ENCODE measurements at places on chromosomes 2 and 18.

GRCh38 chr2:179239195-179239594 lies 25.4 kb downstream of the SESTD1 start:
- DNase-seq = no peak

DNA sequence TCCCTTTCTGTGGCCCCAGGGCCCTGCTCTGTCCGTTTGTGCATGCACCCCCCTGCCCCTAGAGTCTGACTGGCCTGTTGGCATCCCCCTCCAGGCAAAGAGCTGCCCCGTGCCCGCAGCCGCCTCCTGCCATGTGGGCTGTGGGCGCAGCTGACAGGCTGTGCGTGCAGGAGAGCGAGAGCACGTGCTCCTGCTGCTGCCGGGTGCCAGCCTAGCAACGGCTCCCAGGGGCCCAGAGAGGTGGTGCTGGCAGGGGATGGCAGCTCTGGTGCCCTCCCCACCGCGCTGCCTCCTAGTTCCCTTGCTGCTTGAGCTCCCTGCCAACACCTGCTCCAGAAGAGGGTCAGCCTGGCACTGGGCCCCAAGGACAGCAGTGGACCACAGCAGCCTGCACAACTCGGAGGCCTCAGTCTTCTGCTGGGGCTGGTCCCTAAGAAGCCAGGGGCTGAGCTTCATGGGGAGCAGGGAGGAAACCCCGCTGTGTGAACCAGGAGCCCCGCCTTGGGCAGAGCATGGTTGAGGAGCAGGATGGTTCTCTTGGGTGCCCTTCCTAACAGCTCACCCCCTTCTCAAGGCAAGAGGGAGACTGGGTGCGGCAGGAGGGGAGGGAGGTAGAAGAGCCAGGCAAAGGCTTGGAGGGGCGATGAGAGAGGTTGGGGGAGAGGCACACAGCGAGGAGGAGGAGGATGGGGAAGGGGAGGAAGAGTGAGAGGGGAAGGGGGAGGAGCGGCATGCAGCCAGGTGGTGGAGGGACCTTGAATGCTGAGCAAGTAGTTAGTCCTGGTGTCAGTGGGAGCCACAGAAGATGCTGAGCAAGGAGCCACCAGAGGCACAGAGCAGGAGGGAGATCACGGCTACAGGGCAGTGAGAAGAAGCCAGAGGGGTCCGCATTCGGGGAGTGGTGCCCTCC lies 23.8 kb upstream of the PTMA start:
- DNase-seq = no peak

DNA sequence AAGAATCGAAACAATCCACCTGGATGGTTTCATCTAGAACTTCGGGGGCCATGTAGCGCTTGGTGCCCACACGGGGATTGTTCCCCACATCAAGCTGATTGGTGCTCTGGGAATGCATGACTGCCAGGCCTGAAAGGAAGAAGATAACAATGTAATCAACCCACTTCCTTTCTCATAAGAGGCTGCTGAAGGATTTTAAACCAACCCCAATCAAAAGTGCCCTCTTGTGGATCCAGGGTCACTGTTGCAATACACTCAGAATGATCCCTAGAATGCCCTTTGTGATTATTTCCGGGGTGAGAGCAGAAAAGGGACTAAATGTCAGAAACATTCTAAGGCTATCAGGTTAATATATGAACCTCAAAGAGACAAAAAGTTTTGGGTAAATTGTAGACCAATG lies 115.2 kb downstream of the ACVR1 start:
- no peak for DNase-seq

- DNase-seq = no peak
These were observed 89.8 kb upstream of the ACKR3 start for GRCh38 chr2:236479814-236480213.

- no peak for DNase-seq
These were observed 601.8 kb upstream of the ID2 start for GRCh38 chr2:8080063-8080462.

GRCh38 chr2:216845426-216845825 lies 14.4 kb downstream of the TNP1 start:
- DNase-seq = no peak

- DNase-seq = no peak
These were observed 26.0 kb upstream of the CSRNP3 start for GRCh38 chr2:165443511-165443910.
